Spinal cord (tissue), 10 donors: ENCODE measurements at places on chromosomes 1 and 21.

DNA sequence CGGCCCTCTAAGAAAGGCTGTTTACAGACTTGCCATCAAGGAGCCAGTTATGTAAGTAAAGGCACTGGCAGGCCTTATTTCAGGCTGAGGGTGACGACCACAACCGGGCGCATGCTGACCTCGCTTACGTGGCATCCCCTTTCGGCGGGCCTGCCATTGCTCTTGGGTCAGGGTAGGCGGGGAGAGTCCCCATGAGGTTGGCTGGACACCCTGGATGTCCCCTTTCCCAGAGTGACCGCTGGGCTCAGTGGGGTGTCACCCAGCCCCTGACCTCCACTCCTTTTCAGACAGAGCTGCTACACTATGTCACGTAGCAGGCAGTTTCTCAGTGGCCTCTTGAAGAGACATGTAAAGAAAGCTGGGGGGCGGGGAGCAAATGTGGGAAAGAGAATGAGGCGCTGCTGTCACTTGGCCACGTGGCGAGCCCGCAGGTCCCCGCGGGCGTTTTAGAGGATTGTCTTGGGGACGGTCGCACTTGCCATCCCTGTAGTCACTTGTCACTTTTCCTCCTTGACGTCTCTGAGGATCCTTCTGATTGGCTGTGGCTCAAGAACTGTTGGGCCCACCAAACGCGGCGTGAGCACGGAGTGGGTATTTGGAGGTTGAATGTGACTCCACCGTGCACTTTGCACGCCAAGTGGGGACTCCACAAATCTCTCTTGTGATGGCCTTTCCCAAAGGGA lies 42.2 kb downstream of the SLC37A1 start:
- DNase-seq, result no peak

GRCh38 chr1:1432951-1433803 lies 2.3 kb upstream of the VWA1 start:
- DNase-seq, result no peak

DNA sequence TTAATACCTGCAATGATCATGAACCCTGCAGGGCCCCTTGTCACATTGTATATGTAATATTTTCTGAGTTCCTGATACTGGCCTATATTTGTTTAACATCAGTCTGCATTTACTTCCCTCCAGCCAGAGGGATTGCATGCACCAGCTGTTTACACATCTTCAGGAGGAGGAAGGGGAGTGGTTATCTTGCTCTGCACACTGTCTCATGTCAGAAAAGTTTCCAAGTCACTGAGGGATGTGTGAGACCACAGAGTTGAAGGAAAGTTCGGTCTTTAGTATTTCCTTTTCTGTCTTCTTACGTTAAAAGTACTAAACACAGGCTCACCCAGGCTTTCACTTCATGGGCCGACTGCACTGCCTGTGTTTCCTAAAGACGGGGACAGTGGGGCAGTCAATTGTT lies 574.1 kb downstream of the LMO4 start:
- peak; percentile 2 for DNase-seq

DNA sequence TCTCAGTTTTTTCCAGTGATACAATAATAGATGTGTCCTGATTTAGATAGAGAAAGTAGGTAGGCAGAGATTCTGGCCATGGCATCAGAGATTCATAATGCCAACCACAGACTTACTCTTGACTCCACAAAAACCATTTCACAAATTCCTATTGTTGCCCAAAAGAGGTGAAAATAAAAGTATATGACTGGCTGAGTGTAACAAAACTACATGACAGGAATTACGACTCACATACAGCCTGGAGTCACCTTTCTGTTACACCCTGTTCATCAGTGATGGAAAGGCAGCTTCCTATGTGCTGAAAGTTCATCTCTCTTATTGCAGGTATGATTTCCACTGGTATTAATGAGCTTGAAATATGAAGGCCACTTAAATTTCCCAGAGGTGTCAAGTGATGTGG lies 72.3 kb downstream of the MPZL1 start:
- no peak for DNase-seq

DNA sequence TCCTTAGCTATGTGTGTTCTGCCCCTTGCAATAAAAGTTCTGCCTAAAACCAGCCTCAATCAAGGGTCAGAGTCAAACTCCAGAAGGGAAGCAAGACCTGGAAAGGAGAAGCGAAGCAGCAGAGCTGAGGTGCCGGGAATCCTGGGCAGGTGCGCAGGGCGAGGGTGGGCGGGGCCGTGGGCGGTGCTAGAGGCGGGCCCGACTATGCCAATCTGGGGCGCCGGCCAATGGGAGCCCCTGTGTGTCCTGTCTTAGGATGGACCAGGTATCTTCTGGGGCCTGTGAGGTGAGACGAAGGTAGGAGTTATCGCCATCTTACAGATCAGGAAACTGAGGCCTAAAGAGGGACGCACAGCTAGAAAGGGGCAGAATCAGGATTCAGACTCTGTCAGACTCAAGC lies 120.3 kb downstream of the PTPRU start:
- DNase-seq, result no peak

DNA sequence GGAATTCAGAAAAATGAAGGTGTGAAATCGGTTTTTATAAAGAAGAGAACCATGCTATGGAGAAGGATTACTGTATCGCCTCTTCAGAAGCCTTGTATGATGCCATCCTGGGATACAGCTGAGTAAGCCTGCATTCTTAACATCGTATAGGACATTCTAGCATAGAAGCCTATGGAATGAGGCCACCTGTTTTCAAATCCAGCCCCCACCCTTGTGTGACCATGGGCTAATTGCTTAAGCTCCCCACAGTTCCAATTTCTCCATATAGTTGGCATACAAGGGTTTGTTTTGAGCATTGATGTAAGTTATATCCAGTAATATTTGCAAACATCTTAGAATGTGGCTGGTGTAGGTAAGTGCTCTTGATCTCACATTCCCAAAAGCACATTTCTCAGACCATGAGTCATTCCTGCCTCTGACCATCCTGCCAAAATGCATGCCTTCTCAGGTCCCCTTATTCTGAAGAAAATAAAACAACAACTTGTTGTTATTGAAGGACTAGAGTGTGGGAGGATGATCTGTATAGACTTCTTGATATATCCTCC lies 1.5 kb downstream of the OR14A2 start:
- no peak for DNase-seq
